ENCODE measurements at places on chromosomes 13 and 19.

GRCh38 chr19:46972311-46972710 lies 47.3 kb upstream of the NPAS1 start:
- DNase-seq, result no peak

DNA sequence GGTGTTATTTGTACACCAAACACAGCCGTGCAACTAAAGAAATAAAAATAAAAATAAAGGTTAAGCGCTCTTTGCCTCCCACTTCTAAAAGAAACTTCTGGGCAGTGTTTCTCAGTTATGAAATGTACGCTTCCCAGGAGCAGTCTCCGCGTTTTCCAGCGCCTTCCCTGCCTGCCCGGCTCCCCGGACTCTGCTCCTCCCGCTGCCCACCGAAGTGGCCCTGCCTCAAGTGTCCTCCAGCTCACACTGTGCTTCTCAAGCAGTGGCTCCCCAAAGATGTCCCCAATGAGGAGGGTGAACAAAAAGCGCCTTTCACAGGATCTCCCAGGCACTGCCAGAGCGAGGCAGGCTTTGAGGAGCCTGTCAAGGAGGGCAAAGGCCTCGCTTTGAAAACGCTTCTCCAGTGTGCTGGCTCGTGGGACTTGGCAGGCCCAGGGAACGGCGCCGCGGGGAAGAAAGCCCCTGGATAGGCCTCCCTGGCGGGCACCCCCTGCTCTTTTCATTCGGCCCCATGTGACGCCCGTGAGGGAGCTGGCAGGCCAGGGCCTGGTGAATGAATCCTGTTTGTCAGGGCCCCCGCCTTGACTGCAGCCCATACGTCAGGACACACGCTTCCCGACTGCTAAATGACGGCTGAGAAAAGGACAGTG lies 187.1 kb downstream of the FOXO1 start:
- no peak for DNase-seq

DNA sequence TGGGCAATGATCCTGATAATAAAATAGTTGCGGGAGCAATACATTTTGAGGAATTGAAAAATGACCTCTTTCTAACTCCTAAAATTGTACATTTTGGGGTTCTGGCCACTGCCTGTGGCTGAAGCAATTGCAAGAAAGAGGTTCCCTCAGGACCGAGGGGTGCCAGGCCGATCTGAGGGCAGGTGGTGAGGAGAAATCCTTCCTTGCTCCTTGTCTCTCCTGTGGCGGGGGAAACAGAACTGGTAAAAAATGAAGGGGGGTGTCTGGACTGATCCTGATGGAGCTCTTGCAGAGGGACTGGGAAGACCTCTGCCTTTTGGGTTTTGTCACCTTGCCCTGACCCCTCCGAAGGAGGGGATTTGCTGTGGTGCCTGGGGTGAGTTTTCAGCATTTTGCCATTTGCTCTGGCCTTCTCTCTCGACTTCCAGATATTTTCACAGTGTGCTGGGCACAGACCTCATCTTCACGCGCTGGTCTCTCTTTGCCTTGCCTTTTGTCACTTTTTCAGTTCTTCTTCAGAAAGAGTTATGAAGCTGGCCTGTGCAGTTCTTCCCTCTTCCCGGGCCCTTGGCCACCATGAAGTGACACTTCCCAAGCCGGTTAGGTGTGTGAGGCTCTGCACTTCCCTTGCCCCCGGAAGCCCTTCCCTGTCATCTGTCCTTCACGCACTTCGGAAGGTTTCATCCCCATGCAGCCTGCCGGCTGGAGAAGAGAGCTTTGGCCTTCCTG lies 22.2 kb downstream of the NFIX start:
- no peak for DNase-seq

- no peak for DNase-seq
Observed at GRCh38 chr13:72728290-72728605, 525 bp downstream of the BORA start.

DNA sequence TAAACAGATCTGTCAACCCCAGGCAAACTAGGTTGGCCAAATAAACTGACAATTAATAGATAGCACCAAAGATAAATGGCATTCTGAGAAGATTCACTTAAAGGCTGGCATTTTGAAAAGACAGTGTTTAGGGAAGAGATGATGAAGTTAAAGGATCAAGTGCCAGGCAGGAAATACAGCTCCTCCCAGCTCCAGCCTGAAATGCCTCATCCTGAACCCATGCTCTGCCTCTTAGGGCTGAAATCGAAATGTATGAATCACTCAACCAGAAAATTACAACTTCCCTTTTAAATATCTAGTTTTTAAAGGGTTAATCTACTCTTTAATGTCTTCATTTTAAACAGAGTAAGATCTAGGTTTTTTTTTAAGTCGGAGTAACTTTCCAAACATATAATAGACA lies 171.2 kb upstream of the UBL3 start:
- DNase-seq, result no peak

DNA sequence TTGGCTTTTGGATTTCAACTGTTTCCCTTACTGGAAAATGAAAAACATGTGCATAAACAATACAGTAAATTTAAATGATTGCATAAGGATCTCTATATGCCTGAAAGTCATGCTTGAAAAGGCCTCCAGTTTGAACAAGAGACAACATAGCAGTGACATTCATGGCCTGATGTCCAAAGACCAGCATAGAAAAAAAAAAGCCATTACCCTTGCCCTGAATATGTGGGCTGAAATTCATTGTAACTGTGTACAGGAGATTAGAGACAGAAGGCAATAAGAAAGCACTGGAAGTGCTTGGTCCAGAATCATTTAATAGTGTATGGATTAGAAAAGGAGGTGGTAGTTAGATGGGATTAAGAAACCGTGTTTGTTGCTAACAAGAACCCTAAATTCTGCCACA lies 15.4 kb downstream of the MIR17HG start:
- no peak for DNase-seq

GRCh38 chr13:24854311-24854710 lies 90.3 kb downstream of the RNF17 start:
- no peak for DNase-seq

DNA sequence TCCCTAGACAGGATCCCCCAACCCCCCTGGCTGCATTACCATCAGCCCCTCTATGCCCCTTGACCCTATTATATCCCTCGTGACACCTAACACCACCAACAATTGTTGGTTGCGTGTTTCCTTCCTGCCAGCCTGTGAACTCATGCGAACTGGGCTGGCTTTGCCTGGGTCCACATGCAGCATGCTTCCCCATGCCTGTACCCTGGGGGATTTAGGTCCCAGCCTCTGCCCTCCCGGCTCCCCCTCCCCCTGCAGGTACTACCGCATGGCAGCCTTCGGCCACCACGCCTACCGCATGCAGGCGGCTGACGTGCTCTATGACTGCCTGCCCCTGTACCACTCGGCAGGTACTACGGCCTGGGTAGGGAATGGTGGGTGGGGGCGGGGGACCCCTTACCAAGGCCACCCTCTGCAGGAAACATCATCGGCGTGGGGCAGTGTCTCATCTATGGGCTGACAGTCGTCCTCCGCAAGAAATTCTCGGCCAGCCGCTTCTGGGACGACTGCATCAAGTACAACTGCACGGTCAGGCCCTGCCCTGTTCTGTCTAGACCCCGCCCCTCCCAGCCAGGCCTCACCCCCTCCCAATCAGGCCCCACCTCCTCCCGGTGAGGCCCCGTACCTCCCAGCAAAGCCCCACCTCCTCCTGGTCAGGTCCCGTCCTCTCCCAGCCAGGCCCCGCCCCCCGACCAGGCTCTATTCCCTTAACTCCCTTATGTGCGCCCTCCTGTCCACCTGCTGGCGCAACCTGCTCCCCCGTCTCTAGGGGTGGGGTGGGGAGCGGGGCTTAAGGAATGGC lies 18.5 kb downstream of the SLC27A1 start:
- DNase-seq, result peak; percentile 55

GRCh38 chr19:686589-687297 lies 8.5 kb downstream of the PRSS57 start:
- DNase-seq, result no peak

GRCh38 chr13:37960427-37960826 lies 90.9 kb upstream of the TRPC4 start:
- no peak for DNase-seq

DNA sequence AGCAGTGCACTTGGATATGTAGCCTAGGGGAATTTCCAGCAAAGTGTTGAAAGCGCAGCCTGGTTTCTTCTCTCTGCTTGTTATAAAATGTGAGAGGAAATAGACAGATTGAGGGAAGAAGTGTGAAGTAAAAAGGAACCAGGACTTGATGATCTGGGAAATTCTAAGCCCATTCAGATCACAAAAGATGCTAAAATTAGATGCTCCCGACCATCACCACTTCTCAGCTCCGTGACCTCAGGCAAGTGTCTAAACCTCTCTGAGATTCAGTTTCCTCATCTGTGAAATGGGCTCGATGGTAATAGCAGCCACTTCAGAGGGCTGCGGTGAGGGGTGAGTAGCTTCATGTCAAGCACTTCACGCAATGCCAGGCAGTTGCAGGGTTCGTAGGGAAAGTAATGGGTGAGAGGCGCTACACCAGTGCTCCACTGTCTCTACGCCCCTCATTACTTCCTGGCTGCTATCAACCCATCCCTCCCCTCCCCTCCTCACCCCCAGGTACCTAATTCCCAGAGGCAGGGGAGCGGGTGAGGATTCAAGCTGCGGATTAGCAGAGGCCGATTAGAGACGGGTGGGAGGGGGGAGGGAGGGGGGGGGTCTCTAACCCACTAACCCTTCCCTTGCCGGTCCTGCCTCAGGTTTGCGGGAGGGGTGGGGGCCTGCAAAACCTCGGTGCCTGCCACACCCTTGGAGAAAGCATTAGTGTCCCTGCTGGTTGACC lies 9.0 kb upstream of the NFIC start:
- DNase-seq, result no peak

GRCh38 chr19:16116067-16116466 lies 4.4 kb downstream of the RAB8A start:
- no peak for DNase-seq

GRCh38 chr19:35414442-35414841 lies 33.6 kb upstream of the FFAR2 start:
- DNase-seq, result no peak

GRCh38 chr19:35545855-35546381 lies 492 bp downstream of the TMEM147 start:
- DNase-seq, result peak; percentile 17

- peak; percentile 42 for DNase-seq
Observed at GRCh38 chr19:45087531-45087930, 5.4 kb upstream of the PPP1R37 start.

- DNase-seq, result no peak
Observed at GRCh38 chr19:33260628-33261418, 35.2 kb upstream of the SLC7A10 start.

DNA sequence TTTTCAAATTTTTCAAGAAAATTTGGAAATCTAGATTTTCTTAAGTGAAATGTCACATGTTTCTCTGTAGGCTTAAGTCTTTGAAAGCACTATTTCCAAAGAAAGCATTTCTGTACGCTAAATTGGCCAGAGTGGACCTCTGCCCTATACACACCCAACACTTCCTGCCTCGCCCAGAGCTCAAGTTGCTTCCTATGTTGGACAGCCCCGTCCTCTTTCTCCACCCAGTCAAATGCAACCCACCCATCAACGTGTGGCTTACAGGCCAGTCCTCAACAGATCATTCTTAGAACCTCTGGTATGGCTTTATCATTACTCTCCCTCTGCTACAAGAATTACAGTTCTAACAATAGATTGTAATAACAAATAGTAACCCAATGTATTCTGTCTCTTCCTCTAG lies 24.2 kb downstream of the KLF12 start:
- no peak for DNase-seq

DNA sequence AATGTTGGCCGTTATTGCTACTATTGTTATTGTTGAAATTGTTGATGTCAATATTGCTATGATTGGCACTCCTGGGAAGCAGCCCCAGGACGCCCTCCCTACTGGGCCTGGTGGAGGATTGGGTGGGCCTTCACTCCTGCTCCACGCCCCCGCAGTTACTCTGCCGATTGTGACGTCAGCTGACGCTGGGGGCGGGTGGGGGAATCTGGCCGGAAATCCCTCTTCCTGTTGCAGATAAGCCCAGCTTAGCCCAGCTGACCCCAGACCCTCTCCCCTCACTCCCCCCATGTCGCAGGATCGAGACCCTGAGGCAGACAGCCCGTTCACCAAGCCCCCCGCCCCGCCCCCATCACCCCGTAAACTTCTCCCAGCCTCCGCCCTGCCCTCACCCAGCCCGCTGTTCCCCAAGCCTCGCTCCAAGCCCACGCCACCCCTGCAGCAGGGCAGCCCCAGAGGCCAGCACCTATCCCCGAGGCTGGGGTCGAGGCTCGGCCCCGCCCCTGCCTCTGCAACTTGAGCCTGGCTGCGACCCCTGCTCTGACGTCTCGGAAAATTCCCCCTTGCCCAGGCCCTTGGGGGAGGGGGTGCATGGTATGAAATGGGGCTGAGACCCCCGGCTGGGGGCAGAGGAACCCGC lies at the start of gene ETV2:
Gene ETV2, plus strand, starts transcription at position 231 of the 637 bp plus-strand sequence. CDS start 716 bp downstream, outside the sequence.
- DNase-seq, result no peak

DNA sequence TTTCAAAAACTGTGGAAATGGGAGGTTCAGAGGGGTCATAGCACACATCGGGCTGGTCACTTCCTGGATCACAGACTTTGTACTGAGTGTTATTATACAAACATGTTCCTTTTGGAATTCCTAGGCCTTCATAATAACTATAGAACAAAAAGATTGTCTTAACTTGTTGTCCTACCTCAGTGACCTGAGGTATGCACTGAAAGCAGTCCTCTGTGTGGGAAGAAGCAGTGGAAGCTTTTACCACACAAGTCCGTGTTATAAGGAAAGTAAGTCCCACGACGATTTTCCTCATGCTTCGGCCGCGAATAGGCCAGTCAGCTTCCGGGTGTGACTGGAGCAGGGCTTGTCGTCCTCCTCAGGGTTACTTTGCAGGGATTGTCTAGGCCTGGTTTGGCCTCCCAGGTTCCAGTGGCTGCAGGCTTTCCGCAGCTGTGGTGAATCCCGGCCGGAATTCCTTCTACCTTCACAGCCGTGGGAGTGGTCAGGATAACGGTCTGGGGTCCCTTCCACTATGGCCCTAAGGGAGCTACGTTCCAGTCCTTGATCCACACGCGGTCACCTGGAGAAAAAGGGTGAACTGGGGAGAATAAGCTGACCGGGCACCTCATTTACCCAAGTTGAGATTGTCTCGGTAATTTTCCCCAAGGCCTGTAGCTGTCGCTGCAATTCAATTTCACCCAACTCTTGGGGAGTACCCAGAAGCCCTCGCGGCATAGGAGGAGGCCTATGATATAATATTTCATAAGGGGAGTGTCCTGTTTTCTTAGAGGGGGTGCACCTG lies 16.0 kb downstream of the NAPSA start:
- DNase-seq, result no peak

Data from activated T-helper 1 cell treated with Interleukin-2 at 50 U/mL for 16 hours (primary cell).